ENCODE measurements at places on chromosomes 7 and 10.

DNA sequence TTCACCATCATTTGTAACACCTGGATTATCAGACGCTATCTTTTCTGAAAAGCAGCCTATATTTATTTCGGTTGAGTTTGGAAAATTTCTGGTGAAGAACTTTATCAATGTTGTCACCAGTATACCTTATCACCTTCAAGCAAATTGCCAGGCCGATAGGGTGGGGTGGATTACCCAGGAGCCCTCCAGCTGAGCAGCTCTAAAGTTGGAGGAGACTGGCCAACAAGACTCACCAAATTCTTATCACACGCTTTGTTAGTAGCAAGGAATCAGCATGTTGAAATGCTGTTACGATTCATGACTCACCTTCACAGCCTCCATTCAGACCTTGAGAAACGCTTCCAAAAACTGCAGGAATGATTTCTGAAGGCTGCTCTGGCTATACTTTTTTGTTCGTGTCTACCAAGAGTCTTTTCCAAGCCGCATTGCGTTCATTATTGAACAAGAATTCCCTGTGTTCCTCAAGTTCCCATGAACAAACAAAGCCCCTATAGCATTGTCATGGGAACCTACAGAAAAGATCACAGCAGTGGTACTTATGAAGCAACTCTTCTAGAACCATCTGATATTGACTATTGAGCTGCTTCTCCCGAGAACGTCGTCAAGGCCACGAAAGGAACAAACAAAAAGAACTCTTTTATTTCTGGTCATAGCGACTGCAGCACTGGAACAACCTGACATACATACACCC, 291.4 kb downstream of the SFMBT2 start:
- no peak for DNase-seq

GRCh38 chr10:102917314-102917961, 656 bp upstream of the CNNM2 start:
- peak; percentile 62 for DNase-seq

- DNase-seq = no peak
These were observed 7.4 kb downstream of the NUB1 start for GRCh38 chr7:151348970-151349369.

DNA sequence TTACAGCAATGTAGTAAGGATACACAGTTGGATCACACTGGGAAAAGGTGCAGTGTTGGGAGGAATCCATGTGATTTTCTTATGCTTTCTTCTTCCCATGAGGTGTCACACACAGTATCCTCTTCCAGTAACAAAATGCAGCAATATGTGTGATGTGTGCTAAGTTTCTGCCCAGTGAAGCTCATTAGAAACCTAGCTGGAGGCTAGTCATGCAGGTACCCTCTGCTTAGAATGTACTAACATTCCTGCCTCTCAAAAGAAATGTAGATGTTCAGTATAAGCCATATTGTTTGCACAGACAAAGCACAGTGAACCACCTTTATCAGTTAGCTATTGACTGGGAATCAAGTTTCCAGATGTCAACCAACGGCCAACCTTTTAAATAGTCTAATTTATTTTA, 12.9 kb upstream of the KCND2 start:
- DNase-seq = no peak

- DNase-seq = no peak
These were observed 163.8 kb upstream of the KLF6 start for GRCh38 chr10:3948843-3949242.

GRCh38 chr7:101377189-101377736, 14.6 kb downstream of the COL26A1 start:
- DNase-seq = no peak

GRCh38 chr7:271266-272107, 18.5 kb upstream of the FOXL3 start:
- DNase-seq = no peak

DNA sequence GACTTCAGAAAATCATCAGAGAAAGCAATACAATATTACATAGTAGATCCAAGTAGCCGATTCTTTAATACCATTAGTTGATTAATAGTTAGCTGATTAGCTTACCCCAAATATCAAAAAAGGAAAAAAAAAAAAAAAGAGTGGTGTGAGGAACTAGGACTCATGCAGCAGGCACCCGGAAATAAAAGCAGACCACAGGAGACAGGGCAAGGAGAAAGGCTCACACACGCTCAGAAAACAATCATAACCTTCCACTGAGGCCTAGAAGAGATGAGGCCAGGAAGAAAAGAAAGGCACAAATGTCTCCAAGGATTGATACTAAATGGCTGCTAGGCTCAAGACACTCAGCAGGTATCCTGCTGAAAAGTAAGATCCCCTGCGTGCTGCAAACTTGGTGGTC, 25.9 kb downstream of the TRDMT1 start:
- DNase-seq = no peak

DNA sequence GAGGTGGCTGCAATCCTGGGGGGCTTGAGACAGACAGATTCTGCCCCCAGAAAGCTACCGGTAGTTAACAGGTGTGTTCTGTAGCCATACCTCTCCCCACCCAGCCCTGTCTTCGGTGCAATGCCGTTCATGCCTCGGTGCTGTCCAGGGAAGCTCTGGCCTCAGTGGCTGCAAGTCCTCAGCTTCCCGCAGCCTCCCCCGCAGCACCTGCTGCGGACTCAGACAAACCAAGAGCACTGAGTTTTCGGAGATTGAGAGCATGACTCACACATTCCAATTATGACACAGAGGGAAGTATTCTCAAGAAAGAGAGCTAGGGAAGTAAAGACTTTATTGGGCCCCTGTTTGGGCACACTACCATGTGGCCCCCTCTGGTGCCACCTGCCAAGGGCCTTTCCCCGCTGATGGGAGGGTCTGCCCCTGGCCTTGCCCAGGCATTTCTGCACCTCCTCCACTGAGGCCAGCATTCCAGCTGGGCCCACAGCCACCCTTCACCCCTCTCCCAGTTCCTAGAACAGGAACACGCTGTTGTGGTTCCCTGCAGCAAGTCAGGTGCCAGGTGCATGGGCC, 30.2 kb upstream of the EZH2 start:
- peak; percentile 39 for DNase-seq

- DNase-seq = no peak
These were observed 95.3 kb downstream of the MYOF start for GRCh38 chr10:93386631-93387369.

DNA sequence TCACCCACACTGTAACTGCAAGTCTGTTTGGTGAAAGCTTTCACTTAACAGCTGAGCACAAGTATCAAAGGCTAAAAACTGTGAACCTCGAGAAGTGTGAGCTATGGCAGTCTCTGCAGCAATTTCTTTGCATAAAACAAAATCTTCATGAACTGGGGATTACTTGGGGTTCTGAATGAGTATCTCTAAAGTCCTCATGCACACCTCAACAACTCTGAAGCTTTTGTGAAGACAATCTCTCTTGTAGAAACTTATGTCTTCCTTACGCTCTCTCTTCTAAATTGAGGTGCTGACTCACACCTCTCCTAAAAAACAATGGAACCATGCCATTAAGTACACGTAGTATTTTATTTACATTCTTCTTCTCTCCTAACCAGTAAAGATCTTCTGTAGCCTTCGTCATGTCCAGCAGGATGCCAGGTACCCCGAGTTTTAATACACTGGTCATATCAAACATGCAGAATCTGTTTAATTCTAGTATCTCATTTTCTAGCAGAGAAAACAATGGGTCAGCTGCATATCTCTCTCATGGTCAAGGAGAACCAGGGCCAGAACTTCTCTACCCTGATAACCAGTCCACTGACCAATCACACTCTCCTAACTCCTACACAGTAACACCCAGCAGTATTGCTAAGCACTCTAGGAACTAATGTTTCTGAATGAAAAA, 76.9 kb downstream of the UBE2H start:
- DNase-seq = no peak

- no peak for DNase-seq
These were observed 24.3 kb downstream of the SUN3 start for GRCh38 chr7:48004638-48005037.

DNA sequence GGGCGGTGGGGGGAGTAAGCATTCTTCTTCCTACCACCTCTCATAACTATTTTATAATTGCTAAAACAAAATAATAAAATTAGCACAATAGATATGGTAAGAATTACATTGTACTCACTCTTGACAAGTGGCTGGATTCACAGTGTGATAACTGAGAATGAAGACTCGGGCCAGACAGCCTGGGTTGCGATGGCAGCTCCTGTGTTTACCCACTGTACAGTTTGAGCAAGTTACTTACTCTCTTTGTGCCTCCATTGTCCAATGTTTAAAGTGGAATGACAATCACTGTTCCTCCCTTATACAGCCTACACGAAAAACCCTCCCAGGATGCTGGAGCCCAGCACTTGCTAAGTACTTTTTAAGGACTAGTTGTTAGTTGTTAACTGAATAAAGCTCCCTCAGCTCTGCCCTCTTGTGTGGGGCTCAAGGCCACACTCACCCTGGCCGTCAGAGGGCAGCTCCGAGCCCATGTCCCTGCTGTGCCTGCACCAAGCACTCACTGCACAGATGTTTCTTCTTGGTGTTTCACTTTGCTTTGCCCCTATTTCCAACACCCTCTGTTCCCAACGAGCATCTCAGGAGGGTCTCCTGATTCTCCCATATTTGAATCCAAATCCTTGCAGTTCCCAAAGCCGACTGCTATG, 56.4 kb upstream of the NPS start:
- no peak for DNase-seq

DNA sequence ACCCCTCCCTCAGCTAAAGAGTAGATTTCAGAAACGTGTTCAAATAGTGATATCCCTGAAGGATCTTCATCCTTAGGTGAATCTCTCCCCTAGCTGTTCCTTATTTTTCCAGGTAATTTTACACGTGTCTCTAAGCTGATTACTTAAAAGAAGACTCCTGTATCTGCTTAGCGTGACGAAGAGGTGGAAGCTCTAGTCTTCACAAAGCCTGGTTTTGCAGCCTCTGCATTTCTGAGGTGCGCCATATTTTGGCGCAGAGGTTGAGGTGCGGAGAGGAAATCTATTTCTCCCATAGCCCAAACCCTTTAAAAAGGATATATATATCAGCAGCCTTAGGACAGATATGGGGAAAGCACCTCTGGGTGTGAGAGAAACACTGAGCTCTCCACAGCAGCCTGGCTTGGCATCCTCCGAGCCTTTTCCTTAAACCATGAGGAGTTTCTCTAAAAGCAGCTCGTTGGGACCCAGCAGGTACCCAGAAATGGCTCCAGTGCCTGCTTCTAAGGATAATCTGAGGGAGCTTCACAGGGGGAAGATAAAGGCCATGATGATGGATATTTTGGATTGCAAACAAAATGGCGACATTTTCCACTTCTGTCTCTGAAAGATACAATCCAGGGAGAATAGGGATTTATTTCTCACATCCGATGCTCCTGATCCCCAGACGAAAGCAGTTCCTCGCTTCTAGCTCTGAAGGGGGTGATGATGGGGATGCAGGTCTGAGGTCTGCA, 3.0 kb upstream of the HOXA2 start:
- no peak for DNase-seq

DNA sequence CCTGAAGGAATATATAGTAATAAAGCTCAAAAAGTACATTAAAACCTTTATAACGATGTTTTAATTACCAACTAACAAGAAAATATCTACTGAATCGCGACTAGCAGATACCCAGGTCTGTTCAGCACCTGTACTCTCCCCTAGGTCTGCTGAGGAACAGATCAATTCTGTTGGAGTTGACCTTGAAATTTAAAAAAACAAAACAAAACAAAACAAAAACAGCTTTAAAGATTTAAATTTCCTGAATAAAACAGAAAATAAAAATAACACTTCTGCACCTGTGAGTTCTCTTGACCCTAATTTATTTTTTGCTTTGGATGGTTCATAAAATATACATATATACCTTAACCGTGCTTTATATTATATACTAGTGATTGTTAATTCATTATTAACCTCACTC, 24.6 kb downstream of the DIP2C start:
- no peak for DNase-seq

DNA sequence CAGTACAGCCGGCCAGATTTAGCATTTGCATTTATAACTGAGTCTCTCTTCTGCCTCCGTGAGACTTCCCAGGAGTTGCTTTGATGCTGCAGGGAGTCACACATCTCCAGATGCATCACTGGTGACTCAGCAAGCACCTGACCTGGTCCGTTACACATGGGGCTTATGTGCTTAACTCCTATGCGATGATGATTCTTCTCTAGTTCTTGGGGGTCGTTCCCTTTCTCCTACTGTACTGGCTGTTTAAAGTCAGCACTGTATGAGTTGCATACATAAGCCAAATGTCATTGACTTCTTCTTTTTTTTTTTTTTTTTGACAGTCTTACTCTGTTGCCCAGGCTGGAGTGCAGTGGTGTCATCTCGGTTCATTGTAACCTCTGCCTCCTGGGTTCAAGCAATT, 13.0 kb upstream of the AKR1E2 start:
- DNase-seq = no peak

DNA sequence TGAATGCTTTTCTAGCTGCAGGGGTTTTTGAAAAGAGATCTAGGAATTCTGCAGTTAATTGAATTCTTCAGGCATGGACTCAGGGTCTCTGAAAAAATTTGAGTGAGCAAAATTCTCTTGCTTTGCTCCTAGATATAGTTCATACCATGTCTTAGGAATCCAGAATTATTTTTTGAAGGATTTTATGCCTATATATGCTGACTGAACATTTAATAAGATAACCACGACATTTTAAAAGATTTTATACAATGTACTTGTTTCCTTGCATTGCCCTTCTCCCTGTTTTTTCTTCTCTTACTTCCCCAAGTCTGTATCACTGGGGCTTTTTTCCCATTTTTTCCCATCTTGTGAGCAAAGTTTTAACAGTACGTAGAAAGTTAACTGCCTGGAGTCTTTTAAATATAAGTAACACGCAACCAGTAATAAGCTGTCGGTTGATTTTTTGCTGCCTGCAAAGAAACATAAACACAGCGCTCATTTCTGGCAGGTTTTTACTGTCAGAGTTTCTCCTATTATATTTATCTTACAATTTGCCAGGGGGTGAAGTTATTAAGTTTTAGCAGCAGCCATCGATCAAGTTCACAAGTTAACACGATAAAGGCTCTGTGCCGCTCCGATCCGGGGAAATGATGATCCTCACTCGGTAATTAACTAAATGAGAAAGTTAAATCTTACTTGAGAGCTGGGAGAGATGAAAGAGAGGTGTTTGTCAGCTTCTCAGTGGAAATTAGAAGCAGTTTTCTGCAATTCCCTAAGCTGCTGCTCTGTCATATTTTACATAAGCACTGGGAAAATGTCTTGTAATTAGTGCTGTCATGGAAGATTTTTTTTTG, 81.0 kb downstream of the POLL start:
- no peak for DNase-seq
